ENCODE measurements at places on chromosomes 12 and 14. TPM values are rescaled to one million over a fixed set of nuclear protein-coding genes. Genes with fewer than 3 reads are reported as not detected.

The KLRK1 gene
- 5.3 TPM for total RNA-seq

The WBP11 gene
- 42.9 TPM for total RNA-seq

The DEGS2 gene
- 13.2 TPM for total RNA-seq

The PARPBP gene
- 4.2 TPM for total RNA-seq

DNA sequence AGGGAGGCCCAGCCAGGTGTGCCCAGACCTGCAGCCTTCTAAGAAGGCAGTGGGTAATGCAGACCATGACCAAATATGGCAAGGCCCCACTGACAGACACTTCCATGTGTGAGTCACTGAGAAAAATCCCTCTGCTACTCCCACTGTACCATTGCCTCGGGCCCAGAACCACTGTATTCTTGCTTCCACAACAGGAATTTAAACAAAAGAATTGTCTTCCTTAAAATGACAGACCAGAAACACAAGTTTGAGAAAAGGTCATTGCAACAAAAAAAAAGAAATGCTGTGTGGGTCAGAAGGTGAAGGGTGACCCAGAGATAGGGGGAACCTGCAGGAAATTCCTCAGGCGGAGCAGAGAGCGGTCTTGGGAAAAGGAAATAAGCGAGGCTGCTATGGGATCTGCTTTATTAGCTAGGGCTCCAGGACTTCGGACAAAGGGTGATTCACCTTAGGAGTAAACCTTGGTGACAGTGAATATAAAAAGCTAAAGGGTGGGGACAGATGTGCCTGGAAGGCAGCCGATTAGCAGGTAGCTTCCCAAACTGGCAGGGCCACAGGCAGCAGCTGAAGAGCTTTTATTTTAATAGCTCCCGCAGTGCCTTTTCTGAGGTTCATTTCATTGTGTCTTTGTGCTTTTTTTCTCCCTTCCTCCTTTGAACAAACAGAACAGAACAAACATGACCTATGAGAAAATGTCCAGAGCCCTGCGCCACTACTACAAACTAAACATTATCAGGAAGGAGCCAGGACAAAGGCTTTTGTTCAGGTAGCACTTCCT lies 185.3 kb upstream of the BCL2L14 start:
- peaks cover 8% of the 10 kb centered on the region for H3K4me1 ChIP-seq
- H3K4me3 ChIP-seq = no peak overlapping the region
- no peaks in the 10 kb centered on the region for H3K27me3 ChIP-seq
- DNase-seq = no peak

DNA sequence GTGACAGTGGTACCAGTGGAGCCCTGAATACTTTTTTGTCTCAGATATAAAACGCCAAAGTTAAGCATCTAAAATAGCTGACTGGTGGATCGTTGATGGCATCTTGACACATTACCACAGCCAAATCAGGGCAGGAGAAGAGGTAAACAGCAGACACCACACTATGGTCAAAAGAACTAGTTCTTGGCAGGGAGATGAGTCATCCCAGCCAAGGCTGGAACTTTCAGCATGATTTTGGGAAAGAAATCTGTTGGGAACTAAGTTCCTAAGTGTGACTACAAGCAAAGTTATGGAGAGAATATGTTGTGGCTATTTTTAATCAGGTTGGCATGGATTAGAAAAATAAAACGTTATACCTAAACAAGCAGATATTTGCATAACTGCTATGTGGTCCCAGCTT lies 36.9 kb downstream of the LGR5 start:
- H3K4me3 ChIP-seq = no peak overlapping the region
- H3K27me3 ChIP-seq = no peaks in the 10 kb centered on the region
- DNase-seq = no peak
- no peak overlapping the region for H3K27ac ChIP-seq
- no peaks in the 10 kb centered on the region for H3K36me3 ChIP-seq
- H3K4me1 ChIP-seq = no peaks in the 10 kb centered on the region

DNA sequence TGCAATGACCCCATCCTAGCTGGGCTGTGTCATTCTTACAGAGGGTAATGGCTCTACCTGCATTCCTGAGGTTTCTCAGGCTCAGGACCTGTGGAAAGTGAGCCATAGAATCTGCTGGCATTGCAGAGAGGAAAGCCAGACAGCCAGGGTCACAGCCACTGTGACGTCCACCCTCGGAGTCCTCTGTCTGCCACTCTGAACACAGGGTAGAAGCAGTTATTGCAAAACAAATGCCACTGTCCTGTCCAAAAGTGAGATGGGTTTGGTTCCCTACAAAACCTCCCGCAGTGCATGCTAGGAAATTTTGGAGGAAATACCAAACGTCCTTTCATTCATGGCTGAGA lies 37.8 kb downstream of the TNFAIP2 start:
- H3K27ac ChIP-seq = no peak overlapping the region
- H3K4me1 ChIP-seq = no peaks in the 10 kb centered on the region
- no peaks in the 10 kb centered on the region for H3K36me3 ChIP-seq
- no peak overlapping the region for H3K4me3 ChIP-seq

DNA sequence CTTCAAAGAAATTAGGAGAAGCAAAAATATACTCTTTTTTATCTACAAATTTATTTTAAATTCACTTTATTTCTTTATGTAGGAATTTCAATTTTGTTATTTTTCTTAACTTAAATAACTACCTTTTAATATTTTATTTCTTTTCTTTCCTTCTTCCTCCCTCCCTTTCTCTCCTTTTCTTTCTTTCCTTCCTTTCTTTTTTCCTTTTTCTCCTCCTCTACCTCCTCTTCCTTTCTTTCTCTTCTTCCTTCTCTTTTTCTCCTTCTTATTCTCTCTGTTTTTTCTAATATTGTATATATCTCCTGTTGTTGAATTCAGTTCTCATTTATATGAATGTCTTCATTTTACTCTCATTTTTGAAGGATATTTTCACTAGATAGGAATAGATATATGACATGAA lies 127.6 kb downstream of the MIPOL1 start:
- no peak overlapping the region for H3K27ac ChIP-seq
- no peaks in the 10 kb centered on the region for H3K27me3 ChIP-seq
- no peak for DNase-seq
- H3K4me3 ChIP-seq = no peak overlapping the region
- no peaks in the 10 kb centered on the region for H3K36me3 ChIP-seq
- no peaks in the 10 kb centered on the region for H3K4me1 ChIP-seq

- H3K27me3 ChIP-seq = no peaks in the 10 kb centered on the region
- H3K4me3 ChIP-seq = no peak overlapping the region
- no peak for DNase-seq
- no peaks in the 10 kb centered on the region for H3K4me1 ChIP-seq
Observed at GRCh38 chr14:28083389-28083788, 683.2 kb upstream of the FOXG1 start.

- no peak overlapping the region for H3K27ac ChIP-seq
- no peak overlapping the region for H3K4me3 ChIP-seq
- H3K36me3 ChIP-seq = no peaks in the 10 kb centered on the region
Observed at GRCh38 chr12:59620326-59620725, 24.5 kb downstream of the SLC16A7 start.

DNA sequence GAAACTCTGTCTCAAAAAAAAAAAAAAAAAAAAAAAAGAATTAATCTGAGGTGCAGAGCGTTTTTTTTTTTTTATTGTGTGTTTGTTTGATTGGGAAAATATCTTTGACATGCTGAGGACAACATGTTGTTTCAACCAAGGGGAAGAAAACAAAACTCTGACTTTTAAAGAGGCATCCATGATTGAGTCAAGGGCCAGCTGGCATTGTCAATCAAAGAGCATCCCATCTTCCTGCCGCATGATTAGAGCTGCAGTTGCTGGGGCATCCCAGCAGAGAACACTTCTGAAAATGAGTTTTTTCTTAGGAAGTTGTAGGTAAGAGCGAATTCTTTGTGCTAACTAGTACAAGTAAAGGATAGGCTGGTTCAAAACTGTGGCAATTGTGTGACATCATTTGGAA lies 200.9 kb upstream of the DAAM1 start:
- DNase-seq = no peak
- H3K4me3 ChIP-seq = no peak overlapping the region
- H3K36me3 ChIP-seq = no peaks in the 10 kb centered on the region
- no peaks in the 10 kb centered on the region for H3K4me1 ChIP-seq

DNA sequence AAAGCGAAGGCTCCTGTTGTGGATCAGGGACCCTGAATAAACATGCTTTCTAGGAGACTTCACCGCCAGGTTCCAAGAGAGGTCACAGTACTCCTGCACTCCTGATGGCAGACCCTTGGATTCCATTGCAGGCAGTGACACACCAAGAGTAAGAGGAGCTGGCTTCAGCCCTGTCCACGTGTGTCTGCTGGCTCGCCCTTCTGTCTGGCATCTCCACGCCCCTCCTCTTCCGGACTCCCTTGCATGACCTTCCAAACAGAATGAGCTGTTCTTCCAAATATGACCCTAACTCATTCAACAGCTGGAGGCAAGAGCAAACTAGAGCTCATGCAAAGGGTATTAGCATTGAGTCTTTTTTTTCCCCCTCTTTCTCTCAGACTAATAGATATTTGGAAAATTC lies 233.0 kb upstream of the PLEKHG7 start:
- H3K4me1 ChIP-seq = peaks cover 10% of the 10 kb centered on the region
- no peaks in the 10 kb centered on the region for H3K36me3 ChIP-seq
- no peaks in the 10 kb centered on the region for H3K27me3 ChIP-seq
- DNase-seq = no peak
- no peak overlapping the region for H3K27ac ChIP-seq

DNA sequence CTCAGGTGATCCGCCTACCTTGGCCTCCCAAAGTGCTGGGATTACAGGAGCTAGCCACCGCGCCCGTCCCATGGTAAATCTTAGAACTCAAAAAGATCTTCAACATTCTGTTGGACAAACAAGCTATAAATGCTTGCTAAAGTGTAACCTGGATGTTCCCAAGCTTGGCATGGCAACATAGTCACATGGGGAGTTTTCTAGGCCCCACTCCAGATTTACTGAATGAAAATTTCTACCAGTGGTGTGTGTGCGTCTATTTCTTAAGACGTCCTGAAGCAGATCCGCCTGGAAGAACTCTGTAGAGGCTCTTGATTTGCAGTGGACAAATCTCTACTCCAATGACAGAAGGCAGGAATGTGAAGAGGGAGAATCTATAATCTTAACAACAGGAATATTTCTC lies 59.9 kb downstream of the ZFYVE21 start:
- H3K4me3 ChIP-seq = no peak overlapping the region
- no peaks in the 10 kb centered on the region for H3K36me3 ChIP-seq
- H3K27me3 ChIP-seq = no peaks in the 10 kb centered on the region
- H3K27ac ChIP-seq = no peak overlapping the region

- no peak overlapping the region for H3K27ac ChIP-seq
- no peaks in the 10 kb centered on the region for H3K27me3 ChIP-seq
- peaks cover 35% of the 10 kb centered on the region for H3K36me3 ChIP-seq
- no peak for DNase-seq
- no peaks in the 10 kb centered on the region for H3K4me1 ChIP-seq
Observed at GRCh38 chr12:111361717-111362576, 6.9 kb downstream of the PHETA1 start.

GRCh38 chr12:56728139-56728861 lies 3.2 kb upstream of the NACA start:
- no peaks in the 10 kb centered on the region for H3K36me3 ChIP-seq
- H3K4me1 ChIP-seq = no peaks in the 10 kb centered on the region
- H3K27ac ChIP-seq = no peak overlapping the region
- no peak overlapping the region for H3K4me3 ChIP-seq
- no peaks in the 10 kb centered on the region for H3K27me3 ChIP-seq
- no peak for DNase-seq
